ENCODE measurements at places on chromosomes 16 and 17.

DNA sequence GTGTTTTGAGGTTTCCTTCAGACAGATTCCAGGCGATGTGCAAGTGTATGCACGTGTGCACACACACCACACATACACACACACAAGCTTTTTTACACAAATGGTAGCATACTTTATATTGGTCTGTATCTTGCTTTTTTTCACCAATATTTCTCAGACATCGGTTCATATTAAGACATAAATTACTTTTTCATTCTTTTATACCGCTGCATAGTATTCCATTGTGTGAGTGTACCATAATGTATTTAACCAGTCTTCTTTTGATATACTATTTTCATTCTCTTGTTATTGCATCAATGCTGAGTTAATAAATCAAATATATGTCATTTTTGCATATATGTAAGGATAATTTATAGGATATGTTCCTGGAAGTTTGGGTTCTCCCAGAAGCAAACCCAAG is 22.4 kb upstream of the ITGAX start:
- no peak for DNase-seq

DNA sequence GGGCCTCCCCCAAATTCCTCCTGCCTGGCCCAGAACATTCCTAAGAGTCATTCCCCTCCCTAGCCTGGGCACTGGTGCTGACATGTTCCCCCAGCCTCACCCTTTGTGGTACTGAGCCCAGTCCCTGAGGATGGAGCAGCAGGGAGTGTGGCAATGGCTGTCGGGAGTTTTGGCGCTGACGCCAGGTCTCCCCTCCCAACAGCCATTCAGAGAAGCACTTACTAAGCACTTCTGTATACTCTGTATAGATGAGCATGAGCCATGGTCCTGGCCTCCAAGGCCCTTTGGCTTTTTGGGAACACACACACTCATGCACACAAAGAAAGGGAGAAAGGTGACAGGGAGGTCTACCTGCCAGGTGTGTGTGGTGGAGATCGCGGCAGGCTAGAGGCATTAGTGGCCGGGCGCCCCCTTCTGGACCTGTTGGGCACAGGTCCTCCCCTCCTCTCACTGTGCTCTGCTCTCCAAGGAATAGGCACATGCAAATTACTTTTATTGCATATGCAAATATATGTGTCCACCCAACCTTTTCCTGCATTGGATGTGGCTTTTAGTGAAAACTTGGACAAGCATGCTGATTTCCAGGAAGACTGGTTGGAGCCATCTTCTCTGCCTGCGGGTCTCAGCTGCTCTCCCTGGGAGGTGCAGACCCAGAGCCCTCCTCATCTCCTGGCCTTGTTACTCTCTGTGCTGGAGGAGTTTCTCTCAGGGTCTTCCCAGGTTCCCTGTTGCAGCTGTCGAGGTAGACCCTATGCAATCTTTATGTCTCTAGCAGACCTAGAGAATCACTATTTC is 17.4 kb upstream of the C17orf107 start:
- peak; percentile 92 for DNase-seq

DNA sequence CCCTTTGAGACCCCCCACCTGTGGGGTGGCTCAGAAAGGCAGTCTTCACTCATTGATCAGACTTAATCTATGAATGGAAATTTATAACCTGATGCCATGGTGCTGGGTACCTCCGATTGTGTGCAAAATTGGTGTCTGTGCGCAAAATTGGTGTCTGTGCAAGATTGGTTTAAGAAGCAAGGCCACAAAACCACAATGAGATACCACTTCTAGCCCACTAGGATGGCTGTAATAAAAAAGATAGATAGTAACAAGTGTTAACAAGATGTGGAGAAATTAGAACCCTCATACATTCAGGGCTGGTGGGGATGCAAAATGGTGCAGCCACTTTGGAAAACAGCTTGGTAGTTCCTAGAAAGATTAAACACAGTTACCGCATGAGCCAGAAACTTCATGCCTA is 13.9 kb upstream of the CSNK2A2 start:
- no peak for DNase-seq

GRCh38 chr16:51697454-51697853 is 546.4 kb upstream of the SALL1 start:
- DNase-seq, result no peak

GRCh38 chr16:1188432-1189189 is 35.7 kb downstream of the CACNA1H start:
- no peak for DNase-seq

DNA sequence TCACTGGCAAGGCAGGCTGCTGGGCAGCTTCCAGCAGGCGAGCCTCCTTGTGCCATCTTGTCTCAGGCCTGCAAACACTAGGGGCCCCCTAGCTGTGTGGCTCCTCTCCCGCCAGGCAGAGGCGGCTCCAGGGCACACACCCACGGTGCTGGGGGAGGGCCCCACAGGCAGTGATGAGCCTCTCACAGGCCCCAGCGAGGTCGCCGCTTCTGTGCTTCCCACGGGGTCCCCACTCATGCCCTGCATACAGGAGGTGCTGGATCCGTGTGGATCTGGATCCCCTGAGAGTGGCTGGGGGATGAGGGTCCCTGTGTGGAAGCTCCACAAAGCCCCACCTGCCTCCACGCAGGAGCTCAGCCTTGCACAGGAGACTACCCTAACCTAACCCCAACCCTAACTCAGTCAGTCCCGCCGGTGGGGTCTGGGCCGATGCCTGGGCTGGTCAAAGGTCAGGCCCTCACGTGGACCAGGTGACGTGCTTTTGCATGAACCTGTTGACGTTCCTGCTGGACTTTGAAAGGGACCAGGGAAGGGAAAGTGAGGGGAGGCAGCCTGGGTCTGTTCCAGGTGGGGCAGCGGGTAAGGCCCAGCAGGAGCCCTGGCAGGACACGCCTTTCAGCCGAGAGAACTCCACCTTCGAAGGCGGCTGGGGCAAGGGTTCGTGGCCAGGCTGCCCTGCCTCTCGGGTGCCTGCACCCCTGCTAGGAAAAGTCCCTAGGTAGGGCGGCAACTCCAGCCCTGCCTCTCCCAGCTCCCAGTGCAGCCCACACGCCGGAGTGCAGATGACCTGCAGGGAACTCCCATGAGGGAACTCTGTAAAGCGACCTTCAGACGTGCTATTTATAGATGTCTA is 5.2 kb downstream of the SECTM1 start:
- peak; percentile 61 for DNase-seq

DNA sequence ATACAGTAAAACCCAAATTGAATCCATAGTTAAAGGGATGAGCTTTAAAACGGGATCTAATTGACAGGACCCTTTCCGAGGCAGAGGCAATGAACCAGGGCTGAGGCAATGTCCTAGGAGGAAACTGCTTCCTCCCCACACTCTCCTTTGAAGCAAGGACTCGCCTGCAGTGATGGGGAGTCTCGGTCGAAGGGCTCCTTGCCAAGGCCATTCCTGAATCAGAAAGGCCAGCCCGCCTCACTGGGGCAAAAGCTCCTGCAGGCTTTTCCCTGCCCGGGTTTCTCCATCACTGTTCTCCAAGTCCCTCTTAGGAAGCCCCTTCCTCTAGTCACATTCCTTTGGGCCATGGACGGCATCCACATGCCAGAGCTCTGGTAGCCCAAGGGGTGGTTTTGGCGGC is 132.0 kb downstream of the RBFOX3 start:
- no peak for DNase-seq

DNA sequence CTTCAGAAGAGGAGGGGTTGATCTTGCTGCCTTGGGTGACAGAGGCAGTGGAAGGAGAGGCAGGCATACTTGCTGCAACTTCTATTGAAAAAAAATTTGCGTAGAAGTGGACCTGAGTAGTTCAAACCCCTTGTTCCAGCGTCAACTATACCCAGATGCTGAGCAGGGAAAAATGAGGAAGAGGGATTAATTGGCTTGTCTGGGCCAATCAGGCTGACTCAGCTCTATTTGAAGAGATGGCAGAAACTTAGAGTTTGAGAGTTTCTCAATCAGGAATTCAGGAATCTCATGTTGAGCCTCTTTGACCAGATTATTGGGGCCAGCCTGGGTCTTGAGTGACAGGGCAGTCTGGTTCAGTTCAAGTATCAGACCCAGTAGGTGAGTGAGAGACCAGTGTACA is 17.6 kb downstream of the CASC3 start:
- no peak for DNase-seq

DNA sequence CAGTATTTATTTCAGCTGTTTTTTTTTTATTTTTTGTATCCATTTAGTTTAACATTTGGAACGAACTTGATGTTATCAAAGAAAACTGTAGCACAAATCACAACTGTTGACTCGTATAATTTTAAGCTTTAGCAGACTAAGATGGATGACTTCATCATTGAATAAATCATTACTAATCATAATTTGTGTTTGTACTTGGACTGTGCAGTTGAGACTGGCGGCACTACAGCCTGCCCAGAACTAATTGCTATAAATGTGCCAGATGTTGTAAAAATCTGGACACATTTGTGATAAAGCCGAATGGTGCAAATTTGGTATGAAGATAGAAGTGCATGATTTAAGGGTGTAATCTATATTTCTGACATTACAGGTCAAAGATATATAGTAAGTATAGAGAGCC is 897.7 kb upstream of the CDH8 start:
- no peak for DNase-seq

GRCh38 chr17:35745749-35746320 is 7.2 kb downstream of the GAS2L2 start:
- no peak for DNase-seq

DNA sequence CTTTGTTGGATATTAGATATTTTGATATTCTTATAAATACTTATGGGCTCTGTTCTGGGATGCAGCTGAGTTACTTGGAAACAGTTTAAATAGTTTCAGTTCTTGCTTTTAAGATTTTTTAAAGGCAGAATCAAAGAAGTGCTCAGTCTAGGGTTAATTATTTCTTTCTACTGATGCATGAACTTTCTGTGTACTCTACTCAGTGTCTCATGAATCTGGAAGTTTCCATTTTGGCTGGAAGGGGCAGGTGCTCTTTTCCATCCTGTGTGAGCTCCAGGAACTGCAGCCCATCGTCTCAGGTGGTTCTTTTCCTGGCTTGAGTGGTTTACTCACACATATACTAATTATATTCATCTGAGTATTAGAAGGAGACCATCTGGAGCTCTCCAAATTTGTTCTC is 61.1 kb upstream of the CPHXL start:
- DNase-seq, result no peak

- DNase-seq, result no peak
Measured at GRCh38 chr17:81832608-81833159, 407 bp downstream of the MCRIP1 start.

- peak; percentile 76 for DNase-seq
Measured at GRCh38 chr17:82648742-82649331, 593 bp upstream of the WDR45B start.

DNA sequence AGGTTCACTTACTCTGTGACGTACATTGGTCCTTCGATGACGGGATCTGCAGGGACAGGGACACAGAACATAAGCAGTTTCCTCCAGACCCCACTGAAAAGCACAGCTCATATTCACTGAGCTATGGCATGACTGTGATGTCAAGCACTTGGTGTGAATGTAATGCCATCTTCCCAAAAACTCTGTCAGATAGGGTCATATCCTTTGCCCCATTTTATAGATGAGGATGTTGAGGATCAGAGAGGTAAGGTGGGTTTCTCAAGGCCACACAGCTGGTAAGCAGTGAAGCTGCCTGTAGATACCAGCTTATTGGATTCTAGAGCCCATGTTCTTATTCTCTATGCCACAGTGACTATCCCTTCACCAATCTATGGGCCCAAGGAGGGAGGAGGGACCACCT is 2.5 kb downstream of the ERN2 start:
- no peak for DNase-seq

- no peak for DNase-seq
Measured at GRCh38 chr16:86499440-86499786, 10.9 kb upstream of the FOXF1 start.

DNA sequence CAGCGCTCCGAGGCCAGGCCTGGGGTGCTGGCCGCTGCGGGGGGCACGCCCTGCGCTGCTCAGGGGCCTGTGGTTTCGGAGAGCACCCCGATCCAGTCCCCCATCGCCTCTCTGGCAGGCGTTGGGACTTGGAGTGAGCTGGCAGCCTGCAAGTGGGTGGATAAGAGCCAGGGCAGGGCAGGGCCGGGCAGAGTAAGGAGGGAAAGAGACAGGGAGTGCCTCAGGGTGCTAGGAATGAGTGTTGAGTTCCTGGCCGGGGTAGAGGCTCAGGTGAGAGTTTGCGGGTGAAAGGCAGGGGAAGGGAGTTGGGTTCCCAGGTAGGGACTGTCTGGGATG is 1.3 kb downstream of the CDH13 start:
- no peak for DNase-seq

GRCh38 chr17:51185763-51186332 is 19.6 kb downstream of the NME2 start:
- DNase-seq, result no peak

GRCh38 chr16:62201911-62202310 is 165.7 kb upstream of the CDH8 start:
- DNase-seq, result no peak

DNA sequence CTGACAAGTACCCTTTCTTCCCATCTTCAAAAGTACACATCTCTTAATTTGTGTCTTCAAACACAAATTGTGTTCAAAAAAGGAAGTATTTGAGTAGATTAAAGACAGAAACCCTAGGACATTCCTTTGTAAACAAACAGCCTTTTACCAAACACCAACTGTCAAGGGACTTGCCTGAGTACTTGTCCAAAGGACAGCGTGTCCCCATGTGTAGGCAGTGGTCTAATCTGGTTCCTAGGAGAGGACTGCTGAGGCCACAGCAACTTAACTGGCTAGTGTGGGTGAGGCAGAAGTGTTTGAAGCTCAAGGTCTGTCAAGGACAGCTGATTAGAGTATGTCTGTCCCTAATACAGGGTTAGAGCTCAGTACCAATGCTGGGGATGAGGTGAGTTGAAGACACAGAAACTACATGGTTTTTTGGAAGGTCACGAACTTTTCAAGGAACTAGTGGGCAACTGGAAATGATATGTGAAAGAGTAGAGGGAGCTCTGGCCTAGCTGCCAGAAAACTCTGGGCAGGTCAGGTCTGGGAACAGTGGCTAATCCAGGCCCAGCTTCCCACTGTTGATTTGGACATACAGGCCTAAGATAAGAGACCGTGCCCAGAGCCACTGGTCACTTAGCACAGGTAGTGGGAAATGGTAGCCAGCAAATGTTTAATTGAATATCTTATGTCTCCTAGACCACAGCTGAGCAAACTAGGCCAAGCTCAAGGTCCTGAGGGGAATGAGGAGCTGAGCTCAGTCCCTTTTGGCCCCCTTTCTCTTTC is 10.1 kb downstream of the HMOX2 start:
- DNase-seq, result no peak

DNA sequence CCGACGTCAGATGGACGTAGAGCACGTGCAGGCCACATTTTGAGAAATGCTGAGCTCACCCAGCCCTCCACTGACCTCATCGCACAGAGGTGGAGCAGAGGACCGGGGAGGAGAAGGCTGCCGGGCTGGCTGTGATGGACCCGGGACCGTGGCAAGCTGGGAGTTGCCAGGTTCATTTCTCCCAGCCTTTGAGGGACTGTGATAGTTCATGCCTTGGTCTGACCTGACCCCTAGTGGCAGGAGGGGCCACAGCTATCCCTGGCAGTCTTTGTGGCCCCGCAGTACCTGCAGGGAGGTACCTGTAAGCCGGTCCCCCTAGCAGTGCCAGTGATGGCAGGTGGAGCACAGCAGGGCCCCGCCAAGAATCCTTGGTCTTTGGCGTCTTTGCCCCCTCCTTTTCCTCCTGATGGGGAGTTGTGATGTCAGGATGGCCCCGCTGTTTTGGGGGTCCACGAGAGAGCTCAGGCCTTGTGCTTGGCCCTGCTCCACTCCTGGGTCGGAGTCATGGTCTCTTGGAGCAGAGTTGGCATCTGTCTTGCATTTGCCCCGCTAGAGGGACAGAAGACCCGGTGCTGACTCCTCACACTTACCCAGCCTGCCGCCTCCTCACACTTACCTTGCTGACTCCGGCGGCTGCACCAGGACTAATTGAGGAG is 50.4 kb downstream of the OR1D5 start:
- DNase-seq, result peak; percentile 68
